ENCODE measurements at places on chromosomes 7 and 10. TPM values are rescaled to one million over a fixed set of nuclear protein-coding genes. Genes with fewer than 3 reads are reported as not detected.

Gene ASAH2
- total RNA-seq: 0.32 TPM

Gene PLAU
- total RNA-seq: 26.6 TPM

Gene DKK1
- total RNA-seq: 206 TPM

Gene ANKRD2
- total RNA-seq: 2.1 TPM

All from epithelial cell of umbilical artery (primary cell).